Skeletal muscle tissue (tissue), 5 donors: ENCODE measurements at places on chromosomes 1 and 21. TPM values are rescaled to one million over a fixed set of nuclear protein-coding genes. Genes with fewer than 3 reads are reported as not detected.

Gene EPS8L3
- total RNA-seq: not detected

Gene NCMAP
- total RNA-seq: 0.52 TPM

Gene CD101
- total RNA-seq: 2.1 TPM

Gene FAM3B
- not detected for total RNA-seq

Gene EDEM3
- total RNA-seq: 28.2 TPM

Gene MAN1C1
- total RNA-seq: 6.3 TPM

Gene VWA1
- 11.0 TPM for total RNA-seq
